ENCODE measurements at places on chromosomes 1 and 21.

DNA sequence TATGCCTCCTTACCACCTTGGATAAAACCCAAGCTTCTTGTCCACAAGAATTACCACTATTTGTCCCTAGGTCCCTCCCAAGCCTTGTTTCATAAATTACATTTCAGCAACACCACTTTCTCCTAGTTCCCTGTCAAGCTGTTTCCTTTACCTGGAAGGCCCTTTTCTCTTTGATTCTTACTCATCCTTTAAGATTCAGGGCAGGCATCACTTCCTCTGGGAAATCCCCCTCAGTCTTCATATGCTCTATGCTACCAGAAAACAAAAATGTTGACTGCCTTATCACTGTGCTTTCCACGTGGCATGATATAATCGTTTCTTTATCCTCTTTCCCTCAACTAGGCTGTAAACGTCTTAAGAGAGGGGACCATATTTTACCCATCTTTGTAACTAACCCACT lies 102.7 kb downstream of the LYST start:
- DNase-seq: no peak

DNA sequence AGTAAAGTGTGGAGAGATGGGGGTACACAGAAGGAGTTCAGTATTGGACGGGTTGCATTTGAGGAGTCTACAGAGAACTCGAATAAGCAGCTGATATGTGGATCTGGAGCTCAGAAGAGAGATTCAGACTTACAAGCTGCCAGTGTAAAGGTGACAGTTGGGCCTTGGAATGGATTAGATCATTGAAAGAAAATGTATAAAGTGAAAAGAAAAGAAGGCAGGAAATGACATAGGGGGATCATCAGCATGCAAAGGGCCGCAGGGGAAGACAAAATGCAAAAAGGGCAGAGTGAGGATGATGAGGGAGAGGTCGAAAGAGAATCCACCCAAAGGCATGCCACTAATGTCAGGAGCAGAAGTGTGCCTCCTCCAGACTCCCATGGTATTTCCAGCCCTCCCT lies 273.3 kb downstream of the TNR start:
- DNase-seq: no peak

DNA sequence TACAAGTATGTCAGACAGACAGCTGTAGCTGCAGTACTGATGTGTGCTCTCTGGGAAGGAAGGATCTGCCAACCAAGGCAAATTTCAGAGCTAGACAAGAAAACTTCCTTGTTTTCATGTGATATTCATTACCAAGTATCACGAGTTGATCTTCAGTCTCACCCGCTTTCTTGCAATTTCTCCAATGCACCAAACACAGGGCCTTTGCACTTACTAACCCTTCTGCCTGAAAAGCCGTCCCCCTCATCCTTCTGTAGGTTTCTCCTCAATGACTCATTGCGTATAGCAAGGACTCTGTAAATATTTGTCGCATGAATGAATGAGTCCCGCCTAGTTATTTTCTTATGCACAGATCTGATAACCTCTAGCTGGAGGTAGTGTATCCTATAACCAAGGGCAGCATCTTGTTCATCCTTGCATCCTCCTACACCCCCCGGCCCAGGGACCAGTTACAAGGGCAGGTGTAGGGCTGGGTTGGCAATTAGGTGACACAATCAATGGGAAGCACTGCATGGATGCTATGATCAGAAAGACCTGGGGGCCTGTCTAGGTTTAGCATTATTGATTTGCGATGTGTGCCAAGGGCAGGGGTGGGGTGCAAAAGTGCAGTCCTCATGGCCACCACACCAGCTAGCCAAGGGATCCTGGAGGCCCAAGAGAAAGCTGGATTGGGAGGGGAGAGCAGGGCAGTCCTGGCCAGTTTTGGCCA lies 51.4 kb upstream of the GPR157 start:
- DNase-seq: peak; percentile 79

- no peak for DNase-seq
These were observed 9.6 kb downstream of the FCRL5 start for GRCh38 chr1:157542676-157543075.

GRCh38 chr1:201882665-201883132 lies 6.0 kb upstream of the SHISA4 start:
- peak; percentile 85 for DNase-seq

- DNase-seq: no peak
These were observed 40.0 kb downstream of the ATP2B4 start for GRCh38 chr1:203666609-203667008.

GRCh38 chr1:204261746-204262505 lies 48.1 kb upstream of the GOLT1A start:
- DNase-seq: peak; percentile 54

- DNase-seq: no peak
These were observed 194.8 kb downstream of the GRIK3 start for GRCh38 chr1:36839485-36839884.

- peak; percentile 4 for DNase-seq
These were observed 25.5 kb downstream of the ROR1 start for GRCh38 chr1:63799307-63799706.

DNA sequence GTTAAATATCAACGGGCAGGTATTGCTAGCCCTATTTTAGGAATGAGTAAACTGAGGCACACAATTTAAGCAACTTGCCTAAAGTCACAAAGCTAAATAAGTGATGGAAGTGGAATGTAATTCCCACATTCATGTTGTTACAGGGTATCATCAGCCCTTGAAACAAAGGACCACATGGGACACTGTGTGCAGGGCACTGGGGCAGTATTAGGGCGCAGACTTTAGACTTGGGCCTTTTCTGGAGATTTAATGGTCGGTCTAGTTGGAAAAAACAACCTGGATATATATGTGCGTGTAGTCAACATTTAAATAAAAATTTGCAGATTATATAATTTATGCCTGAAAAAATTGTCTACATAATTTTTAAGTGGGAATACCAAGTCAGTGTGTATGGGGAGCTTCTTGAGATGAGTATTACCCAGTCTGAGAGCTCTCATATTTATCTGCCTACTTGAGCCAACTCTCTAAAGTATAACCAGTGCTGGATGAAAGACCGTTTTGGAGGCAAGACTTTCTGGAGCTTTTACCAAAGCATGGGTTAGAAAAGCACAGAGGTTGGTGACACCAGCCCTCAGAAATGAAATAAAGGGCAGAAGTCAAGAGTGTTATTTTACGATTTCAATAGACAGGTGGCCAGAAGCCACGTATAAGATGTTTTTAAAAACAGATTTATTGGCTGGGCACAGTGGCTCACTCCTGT lies 1.6 kb downstream of the KDM1A start:
- DNase-seq: no peak

DNA sequence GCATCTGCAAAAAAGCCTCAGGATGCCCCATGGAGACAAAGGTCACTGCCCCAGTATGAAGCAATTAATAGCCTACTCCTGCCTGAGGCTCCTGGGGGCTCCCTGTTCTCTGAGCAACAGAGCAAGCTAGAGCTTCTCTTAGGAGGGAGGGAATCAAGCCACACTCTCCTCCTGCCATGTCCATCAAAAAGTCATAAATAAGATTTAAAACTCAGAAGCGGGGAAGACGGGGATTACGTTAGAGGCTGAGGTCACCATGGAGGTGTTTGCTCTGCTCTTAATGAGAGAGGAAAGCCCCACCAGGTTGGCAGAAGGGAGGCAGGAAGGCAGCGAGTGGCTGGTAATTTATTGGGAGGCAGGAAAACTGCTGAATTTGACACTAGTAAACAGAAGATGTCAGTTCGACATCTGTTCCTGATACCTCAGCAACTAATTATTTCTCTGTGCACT lies 98.4 kb upstream of the TNR start:
- no peak for DNase-seq

GRCh38 chr1:46409063-46409372 lies 14.9 kb downstream of the FAAH start:
- no peak for DNase-seq

GRCh38 chr1:246161626-246162025 lies 345.5 kb downstream of the SMYD3 start:
- peak; percentile 71 for DNase-seq

GRCh38 chr1:46653405-46653958 lies 14.7 kb downstream of the ATPAF1 start:
- DNase-seq: peak; percentile 36

- peak; percentile 19 for DNase-seq
These were observed 150.3 kb upstream of the SPAG17 start for GRCh38 chr1:118335331-118335732.

DNA sequence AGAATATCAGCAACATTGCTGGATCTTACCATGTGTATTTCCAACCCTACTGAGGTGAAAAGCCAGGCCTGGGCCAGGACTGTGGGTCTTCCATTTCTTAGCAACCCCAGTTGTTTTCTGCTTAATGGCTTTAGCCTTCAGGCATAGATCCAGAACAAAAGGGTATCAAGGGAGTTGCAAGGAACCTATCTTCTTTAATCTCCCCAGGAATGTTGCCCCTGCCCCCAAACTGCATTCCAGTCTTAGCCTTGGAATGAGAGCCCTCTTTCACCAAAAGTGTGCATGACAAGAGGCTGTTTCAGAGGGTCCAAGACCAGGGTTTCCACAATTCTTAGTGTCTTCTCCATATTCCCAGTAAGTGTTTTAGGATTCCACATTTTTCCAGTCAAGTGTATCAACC lies 87.9 kb upstream of the SOX13 start:
- no peak for DNase-seq

DNA sequence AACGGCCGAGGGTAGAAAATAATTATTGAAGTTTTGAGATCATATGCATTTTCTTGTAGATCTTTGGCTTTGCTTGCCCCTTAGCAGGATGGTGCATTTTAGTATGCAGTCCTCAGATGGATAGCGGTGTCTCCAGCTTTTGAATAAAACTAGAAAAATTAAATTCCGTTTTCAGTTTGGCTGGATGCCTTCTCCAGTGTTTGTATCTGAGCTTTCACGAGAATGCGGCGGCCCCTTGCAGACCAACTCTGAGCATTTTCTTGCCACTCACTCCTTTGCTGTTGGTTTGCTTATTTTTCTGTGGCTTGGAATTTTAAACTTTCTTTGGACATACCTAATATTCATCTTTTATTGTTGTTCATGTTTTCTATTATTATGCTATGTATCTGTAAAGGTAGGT lies 192.6 kb downstream of the NFIA start:
- DNase-seq: no peak

GRCh38 chr1:100606438-100606837 lies 68.5 kb downstream of the GPR88 start:
- peak; percentile 59 for DNase-seq

DNA sequence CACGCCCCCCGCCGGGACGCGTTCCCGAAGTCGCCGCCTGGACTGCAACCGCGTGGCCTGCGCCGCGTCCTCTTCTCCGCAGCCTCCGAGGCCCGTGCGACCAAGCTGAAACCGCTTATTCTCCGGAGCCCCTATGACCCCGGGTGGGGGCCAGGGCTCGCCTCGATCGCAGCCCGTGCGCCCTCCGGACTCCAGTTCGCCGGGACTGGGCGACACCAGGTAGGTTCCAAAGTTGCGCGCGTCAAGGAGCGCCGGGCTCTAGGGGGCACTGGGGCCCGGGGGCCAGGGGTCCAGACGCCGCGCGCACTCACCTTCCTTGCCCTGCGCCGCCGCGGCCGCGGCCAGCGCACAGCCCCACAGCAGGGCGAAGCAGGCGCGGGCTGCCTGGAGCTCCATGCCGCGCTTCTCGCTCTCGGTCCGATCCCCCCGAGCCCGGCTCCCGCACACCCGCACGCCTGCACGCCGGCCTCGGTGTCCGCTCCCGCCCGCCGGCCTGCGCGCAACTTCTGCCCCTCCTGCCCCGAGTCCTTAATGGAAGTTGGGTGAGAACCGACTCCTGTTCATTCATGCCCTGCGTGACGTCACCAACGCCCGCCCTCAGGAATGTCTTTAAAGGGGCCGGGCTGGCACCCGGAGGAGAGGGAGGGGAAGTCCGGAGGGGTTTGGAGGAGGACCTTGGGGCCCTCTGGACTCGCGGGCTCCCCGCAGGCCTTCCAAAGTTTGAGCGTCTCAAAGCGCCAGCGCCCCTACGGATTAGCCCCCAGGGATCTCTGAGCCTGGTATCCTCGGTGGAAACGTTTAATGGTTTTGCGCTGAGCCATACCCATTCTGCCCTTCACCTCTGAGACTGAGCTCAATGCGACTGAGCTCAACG lies at the start of gene EPHA2:
Gene EPHA2 (minus strand): TSS at position 533 of the 874 bp plus-strand sequence. CDS start 137 bp downstream, at position 396.
- DNase-seq: peak; percentile 77

GRCh38 chr1:217090060-217090911 lies 367.1 kb upstream of the ESRRG start:
- DNase-seq: no peak

GRCh38 chr1:225462429-225462713 lies 34.5 kb upstream of the LBR start:
- no peak for DNase-seq

DNA sequence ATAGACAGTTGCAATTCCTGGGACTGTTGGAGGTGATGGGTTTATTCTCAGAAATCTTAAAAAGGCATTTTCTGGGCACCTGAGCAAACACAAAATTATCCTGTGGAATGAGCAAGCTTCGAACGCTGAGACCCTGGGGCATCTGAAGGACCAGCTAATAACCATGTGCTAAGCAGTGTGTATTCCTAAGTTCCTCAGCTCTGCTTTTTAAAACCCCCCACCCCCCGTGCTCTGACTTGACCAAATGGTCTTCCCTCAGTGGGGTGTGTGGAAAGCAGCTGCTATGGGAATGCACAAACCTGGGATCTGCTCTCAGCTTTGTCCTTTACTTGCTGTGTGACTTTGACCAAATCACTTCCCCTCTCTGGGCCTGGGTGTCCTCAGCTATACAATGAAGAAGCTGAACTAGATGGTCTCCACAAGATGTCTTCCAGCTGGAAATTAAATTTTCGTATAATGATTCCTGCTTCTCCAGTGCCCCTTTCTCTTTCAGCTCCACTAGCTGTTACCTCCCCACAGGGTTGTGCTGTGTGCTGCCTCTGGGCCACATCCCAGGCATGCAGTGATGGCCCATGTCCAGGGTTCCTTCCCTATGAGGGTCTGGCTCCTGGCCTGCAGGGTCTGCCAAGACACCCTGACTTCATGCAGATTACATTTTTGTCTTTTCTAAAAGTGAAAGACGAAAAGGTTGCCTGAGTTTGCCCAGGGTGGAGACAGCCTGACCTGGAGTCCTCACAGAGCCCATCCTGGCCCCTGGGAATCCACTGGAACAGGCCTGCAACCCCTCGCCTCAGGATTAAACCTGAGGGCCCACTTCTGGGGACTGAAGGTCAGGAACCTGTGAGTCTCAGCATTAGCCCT lies 14.9 kb upstream of the CD247 start:
- DNase-seq: no peak

DNA sequence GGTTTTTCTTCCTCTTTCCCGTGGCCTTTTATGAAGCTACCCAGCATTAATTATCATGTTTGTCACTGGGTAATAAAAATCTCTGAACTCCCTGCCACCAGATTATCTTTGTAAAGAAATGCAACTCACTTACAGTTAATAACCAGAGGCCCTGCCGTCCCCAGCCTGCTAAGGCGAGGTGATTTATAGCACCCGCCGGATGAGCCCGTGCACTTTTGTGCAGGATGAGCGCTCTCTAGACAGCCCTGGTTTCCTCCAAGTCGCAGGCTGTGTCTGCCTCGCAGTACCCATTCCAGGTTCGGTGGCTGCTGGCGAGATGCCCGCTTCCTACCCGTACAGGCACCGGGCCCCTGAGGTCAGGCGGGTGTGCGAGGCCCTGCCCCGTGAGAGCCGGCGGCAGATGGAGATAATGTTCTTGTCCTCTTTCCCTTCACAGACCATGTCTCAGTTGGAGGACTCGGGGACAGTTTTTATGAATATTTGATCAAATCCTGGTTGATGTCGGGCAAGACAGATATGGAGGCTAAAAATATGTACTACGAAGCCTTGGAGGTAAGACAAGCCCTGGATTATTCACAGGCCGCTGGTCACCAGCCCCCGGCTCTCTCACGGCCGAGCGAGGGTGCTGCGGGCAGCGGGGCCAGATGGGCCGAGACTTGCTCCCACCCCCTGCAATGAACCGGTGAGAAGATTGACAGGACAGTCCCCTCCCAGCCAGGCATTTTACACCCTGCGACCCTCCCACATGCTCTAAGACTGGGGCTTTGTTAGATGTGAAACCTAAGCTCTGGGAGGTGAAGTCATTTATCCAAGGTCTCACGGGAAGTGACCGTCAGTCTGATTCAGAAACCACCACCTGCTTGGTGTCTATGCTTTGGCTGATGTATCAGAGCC lies 28.5 kb upstream of the SELENON start:
- no peak for DNase-seq
